CD4-positive, alpha-beta T cell treated with Interleukin-6 at 100 ng/mL for 8 hours (primary cell): ENCODE measurements at places on chromosomes 16 and 17.

GRCh38 chr17:68356520-68356919 is 65.2 kb downstream of the ARSG start:
- peak; percentile 80 for DNase-seq

GRCh38 chr17:3838206-3838605 is 7.8 kb downstream of the NCBP3 start:
- no peak for DNase-seq

DNA sequence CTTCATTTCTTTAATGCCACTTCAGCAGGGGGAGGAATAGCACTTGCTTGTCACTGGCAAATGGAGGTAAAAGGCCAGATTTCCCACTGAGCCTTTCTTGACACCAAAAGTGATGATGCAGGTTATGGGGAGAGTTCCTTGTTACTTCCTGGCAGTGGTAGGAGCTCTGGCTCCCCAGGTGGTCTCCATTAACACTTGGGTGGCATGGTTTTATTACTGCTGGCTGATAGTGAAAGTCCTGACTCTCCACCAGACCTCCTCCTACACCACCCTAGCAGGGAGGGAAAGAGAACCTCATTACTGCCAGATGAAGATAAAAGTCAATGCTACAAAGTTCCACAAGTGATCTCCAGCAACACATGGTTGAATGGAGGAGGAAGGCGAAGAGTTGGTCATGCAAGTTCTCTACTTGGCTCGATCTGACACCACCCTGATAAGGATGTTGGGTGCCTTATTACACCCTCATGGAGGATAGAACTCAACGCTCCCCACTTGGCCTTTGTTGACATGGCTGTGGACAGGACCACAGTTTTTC is 152.7 kb upstream of the GNAO1 start:
- DNase-seq: no peak

DNA sequence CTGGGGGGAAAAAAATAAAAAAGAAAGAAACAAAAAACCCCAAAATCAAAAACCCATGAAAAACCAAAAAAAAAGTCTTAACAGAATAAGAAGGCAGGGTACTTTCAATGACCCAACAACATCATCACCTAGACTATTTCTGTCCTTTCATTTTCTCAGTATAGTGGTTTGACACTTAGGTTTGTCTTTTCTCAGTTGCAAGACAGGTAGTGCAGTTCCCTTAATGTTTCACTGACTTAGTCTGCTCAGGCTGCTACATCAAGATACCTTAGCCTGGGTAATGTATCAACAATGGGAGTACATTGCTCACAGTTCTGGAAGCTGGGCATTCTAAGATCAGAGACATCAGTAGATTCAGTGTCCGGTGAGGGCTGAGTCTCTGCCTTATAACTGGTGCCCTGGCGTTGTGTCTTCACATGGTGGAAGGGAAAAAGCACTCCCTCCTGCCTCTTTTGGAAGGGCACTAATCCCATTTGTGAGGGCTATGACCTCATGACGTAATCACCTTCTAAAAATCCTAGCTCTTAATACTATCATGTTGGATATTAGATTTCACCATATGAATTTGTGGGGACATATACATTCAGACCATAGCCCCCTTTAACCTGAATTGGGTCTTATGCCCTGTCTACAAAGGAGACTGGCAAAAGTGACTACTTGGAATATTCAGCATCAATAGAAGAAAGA is 362.3 kb upstream of the RBFOX1 start:
- no peak for DNase-seq

DNA sequence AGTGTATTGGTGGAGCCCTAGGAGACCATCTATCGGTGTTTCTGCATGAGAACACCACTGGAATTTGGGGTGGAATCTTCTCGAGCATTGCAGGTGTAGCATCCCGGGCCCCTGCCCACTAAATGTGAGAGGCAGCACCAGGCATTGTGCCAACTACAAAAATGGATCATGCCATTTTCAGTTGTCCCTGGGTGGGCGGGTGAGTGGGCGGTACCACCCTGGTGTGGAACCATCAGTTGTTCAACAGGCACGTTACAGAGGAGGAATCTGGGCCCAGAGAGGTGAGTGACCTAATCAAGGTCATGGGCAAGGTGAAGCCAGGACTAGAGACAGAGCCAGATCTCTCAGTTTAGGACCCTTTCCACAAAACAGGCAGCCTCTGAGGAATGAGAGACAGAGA is 8.8 kb downstream of the PIPOX start:
- no peak for DNase-seq

DNA sequence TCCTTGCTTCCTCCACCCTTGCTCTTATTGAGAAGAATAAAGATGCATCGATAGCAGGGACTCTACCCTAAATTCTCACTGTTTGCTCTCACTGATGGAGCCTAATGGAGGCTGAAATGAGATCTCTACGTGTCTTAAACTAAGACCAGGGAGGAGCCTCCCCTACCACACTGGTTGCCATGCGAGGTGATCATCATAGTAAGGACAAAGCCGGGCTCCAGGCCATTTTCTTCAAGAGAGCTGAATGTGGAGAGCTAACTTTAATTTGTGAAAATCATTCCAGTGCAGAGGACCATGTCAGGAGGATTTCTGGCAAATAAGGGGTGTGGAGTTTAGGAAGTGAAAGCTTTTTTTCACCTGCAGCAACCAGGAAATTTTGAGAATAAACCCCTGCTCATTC is 5.6 kb downstream of the CDH11 start:
- DNase-seq: no peak

- DNase-seq: no peak
Observed at GRCh38 chr17:63714550-63715277, 14.8 kb upstream of the LIMD2 start.

DNA sequence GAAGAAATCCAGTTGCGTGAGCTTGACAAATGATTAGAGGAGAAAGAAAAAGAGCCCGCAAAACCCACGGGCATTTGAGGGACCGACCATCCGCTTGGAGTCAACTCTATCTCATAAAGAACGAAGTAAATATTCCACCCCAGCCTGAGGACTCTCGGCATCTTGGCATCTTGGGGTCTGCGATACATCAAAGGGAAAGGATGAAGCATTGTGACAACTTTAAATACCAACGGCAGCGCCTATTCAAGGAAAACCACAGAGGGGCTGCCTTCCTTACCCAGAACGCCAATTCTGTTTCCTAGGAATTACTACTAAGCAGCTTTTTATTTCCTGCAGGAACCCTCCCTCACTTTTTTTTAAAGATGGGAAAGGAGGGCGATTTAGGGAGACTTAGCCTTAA is 152.2 kb downstream of the FOXL1 start:
- DNase-seq: no peak

DNA sequence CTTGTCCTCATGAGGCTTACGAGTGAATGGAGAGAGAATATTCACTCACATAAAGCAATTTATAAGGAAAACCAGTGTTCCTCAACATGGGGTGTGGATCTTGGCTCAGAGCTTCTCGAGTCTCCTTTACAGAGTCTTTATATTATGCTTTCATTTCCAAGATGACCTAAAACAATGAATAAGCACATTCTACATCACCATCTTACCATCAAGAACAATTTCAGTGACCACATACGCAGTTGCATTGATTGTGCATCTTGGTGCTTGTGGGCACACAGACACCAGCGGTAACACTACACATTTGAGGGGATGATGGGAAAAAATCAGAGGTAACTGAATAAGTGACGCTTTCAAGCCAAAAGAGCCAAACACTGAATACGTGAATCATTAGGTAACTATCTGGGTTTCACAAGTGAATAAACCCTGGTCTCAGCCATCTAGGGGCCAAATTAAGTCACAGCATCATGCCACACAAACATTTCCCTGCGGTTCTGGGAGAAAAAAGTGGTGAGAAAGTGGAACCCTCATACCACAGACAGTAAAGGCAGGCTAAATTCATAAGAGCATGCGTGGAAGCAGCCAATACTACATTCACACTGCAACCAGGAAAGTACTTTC is 9.4 kb downstream of the CWC25 start:
- DNase-seq: no peak

- no peak for DNase-seq
Observed at GRCh38 chr16:89431630-89432029, 58.7 kb downstream of the ANKRD11 start.

- DNase-seq: no peak
Observed at GRCh38 chr16:12568438-12568837, 235.2 kb downstream of the CPPED1 start.

DNA sequence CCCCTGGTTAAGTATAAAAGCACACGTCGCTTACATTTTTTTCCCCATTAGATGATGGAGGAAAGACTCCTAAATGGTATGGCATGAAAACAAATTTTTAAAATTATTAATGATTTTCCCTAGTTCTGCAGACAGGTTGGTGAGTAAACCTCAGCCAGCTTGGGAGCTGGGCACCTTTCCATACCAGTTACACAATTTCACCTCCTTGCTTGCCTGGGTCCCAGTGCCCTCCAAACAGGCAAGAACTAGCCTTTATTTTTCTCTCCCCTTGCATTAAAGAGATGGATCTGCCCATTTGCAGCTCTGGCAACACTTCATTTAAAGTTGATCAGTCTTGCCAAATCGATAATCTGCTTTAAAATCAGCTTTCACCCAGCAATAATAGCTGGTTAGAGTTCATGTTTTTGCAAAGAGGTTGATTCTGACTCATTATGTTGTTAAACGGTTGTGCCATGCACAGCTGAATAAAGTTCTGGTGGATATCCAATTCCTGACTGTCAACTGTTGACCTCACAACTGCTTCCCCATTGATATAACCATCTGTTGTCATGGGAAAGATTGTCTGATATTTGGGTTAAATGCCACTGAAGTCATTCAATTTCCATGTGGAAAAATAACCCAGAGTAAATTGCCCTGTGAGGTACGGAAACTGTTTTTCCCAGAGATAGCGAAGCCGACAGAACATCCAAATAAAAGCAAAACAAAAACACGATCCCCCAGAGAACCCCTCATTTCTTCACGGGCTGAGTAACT is 1.3 kb downstream of the C17orf58 start:
- DNase-seq: no peak

DNA sequence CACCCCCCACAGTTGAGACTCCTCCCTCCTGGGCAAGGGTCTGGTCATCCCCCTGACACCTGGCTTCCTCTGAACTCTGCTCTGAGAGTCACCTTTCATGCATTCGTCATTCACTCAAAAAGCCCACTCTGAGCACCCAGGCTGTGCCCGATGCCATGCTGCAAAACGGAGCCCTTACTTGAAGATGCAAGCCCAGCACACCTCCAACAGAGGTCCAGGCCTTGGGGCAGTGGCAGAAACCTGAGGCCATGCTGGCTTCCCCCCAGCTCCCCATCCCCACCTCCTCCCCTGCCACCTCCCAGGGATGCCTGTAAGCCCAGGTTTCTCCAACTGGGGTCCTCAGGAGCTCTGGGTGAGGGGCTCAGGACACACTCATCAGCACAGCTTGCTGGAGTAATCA is 67.7 kb upstream of the TNRC6C start:
- DNase-seq: no peak

DNA sequence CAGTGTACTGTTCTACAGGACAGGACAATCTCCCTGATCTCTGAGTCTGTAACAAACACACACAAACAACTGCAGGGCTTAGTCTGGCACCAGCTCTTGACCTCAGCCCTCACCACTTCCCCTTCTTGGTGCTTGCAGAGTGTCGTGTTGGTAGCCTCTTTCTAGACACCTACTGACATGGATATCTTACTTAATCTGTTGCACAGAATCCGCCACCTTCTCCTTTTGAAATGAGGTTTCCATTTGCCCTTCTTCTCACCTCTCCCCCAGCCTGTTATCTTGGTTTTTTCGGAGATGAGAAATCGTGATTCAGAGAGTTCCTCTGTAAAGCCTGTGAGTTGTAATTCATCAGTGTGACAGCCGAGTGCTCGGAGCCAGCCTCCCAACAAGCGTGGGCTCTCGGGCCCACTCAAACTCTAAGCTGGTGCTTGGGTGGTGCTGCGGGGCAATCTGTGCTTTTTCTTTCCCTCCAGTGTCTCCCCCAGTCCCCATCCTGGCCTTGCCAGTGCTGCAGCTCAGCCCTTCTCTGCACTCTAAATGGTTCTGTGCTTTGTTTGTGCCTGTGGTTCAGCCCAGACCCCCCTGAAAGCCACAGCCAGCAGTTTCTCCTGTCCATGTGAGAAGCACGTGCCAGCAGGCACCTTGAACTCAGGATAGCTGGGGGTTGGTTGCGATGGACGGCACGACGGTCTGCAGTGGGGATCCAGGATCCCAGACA is 28.1 kb downstream of the KIAA0513 start:
- peak; percentile 80 for DNase-seq

- no peak for DNase-seq
Observed at GRCh38 chr16:78735337-78735736, 635.9 kb downstream of the WWOX start.

DNA sequence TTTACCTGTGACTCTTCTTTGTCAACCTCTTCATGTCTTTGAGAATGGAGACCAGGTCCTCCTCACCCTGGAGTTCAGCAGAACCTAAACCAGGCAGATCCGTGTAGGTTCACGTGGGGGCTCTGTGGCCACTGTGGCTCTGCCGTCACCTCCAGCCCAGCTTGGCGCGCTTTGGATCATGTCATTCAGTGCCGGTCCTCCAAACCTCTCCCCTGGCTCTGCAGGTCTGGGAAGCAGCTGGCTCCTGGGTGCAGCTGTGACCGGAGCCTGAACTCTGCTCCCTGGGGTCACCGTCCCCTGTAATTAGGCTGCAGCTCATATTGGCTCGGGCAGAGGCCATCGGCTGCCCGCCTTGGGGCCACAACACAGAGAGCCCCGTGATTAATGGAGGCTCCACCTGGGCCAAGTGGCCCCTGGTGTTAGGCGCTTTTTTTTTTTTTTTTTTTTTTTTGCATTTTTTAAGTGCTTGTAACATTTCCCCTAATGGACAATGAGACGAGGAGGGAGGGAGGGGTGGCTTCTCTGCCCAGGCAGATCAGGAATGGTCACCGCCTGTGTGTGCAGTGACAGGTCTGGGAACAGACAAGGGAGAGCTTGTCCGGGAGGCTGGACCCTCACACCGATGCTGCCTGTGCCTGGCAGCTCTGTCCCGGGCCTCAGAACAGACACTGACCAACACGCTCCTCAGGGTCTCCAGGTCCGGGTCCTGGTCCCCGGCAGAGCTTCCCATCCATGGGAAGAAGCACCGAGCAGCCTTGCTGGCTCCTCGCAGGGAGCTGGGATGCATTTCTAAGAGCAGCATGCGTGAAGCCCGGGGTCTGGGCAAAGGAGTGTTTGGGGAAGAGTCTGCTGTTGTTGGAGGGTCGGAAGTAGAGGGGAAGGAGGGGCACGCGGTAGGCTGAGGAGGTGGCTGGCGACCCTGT is 247.9 kb downstream of the SEC14L1 start:
- no peak for DNase-seq

GRCh38 chr17:61118871-61119270 is 280.8 kb upstream of the TBX2 start:
- DNase-seq: no peak

- no peak for DNase-seq
Observed at GRCh38 chr16:67814567-67814966, 7.9 kb downstream of the TSNAXIP1 start.

DNA sequence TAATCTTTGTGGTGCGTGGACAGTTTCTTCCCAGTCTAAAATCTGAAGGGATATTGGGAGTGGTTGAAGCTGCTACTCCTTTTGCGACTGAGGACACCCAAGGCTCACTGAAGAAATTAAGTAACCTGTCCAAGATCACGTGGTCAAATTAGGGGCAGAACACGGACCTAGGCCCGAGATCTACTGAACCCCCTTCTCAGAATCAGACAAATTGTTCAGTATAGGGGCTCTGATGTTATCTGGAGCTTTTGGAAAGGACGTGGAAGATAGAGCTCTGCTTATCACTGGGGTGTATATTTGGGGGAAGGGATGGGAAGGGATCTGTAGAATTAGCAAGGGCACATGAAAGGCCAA is 857 bp downstream of the TANGO6 start:
- no peak for DNase-seq
